ENCODE measurements at places on chromosomes 7 and 10.

- no peak for DNase-seq
Observed at GRCh38 chr7:142112086-142112485, 568 bp downstream of the MGAM2 start.

- DNase-seq = no peak
Observed at GRCh38 chr7:24816868-24817267, 59.6 kb upstream of the GSDME start.

GRCh38 chr10:122466951-122467381 is 5.6 kb downstream of the HTRA1 start:
- DNase-seq = no peak

DNA sequence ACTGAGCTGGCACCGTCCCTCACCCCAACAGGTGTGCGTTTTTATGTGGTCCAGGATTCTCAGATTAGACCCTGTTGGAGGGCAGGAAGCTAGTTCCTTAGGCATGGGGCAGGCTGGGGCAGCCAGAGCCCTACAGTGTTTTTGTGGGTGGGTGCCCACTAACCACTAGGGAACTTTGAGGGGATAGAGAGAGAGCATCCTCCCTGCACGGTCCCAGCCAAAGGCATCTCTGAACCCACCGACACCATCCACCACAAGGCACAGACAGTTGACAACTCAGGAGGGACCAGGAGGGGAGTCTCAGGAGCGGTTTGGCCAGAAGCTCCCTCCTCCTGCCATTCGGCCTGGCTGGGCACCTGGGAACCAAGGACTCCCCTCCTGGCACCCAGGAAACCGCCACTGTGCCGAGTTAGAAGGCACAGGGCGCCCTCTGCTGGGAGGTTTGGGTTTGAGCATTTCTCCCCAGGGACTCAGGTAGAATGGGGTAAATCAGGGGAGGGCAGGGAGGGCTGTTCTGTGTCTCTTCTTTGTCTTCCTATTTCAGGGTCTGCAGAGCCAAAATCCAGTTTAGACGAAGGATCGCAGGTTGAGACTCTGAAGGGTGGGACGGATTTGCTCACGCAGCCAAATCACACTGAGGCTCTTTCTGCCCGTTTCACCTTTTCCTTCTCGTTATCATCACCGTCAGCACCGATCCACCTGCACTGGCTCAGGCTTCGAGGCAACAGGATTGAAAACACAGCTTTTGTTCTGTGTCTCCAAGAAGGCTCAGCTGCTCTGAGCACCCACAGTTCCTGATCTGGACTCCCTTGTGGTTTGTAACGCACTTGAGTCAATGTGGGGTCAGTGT is 84.8 kb upstream of the COL13A1 start:
- peak; percentile 60 for DNase-seq

DNA sequence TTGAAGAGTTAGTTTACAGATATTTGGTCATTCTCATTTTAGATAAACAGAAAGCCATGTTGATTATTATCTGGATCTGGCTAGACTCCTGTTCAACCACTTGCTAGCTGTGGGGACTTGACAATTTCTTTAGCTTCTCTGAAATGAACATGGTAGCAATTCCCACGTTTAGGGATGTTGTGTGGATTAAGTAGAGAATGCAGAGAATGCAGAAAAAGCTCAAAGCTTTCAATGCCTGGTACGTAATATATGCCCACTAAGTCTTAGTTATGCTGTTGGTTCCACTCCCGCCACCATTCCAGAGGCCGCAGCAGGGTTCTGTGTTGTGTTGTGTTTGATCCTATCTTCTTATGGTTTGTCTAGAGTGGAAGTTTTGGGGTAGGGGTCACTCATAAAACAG is 39.2 kb upstream of the RPA3 start:
- DNase-seq = no peak
